ENCODE measurements at places on chromosomes 7 and 10.
A peak's percentile ranks its signal among the peaks of the same experiment; 100 is the strongest.

- DNase-seq = no peak
These were observed 1.4 kb downstream of the LARP4B start for GRCh38 chr10:929960-930624.

DNA sequence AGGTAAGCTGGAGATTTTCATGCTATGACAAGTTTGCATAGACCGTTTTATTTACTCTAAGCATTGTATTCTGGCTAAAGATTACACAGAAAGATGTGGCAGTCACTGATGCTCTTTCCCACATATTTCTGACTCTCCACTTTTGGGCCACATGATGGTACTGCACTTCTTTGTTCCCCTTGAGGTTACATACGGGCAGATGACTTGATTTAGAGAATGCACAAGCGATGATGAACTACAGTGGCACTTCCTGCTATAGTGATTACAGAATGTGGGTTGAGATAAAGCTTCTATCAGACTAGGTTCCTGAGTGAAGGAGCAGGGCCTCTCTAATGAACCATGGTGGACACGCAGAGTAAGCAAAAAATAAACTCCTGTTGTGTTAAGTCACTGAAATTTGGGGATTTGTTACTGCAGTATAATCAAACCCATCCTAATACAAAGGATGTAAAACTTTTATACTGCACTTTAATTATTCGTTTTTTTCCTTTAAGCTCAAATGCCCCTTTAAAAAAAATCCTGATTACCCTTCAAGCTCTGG lies 177.9 kb downstream of the TAX1BP1 start:
- peak; percentile 20 for DNase-seq

GRCh38 chr10:97765201-97765600 lies 6.6 kb downstream of the SFRP5 start:
- no peak for DNase-seq

GRCh38 chr10:132826524-132827422 lies 40.8 kb upstream of the NKX6-2 start:
- no peak for DNase-seq

DNA sequence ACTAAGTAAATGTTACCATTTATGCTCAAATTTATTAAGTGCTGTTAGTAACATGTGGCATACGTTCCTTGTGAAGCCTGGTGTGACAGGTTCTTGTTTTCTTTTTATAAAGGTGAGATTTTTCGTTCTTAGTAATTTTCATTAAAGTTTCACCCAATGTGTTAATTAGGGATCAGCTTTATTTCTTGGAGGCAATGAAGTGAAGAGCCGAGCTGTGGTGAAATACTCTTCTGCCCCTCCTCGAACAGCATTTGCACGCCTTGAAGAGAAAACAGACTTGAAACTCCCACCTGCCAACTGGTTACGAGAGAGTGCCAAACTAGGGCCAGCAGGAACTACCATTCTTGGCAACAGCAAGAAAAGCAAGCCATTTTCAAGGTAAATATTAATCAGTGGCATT lies 1.5 kb downstream of the EDRF1 start:
- DNase-seq = no peak

- DNase-seq = no peak
These were observed 35.4 kb downstream of the PRR15 start for GRCh38 chr7:29599026-29599425.

DNA sequence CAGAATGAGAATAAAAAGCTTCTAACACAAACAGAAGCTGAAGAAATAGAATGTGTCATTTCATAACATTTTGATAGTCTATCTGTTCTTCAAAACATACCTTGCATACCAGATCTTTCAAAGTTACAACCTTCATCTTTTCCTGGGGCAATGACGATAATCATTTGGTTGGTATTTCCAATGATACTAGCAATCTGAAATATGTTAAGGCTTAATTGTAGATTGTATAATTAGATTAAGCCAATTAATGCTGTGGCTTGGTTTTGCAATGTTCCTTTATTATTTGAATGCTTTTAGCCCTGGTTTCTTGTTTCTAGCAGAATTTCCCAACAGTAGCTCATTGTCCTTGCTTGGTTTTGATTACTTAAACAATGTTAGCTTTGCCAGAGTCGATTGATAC lies 84.6 kb downstream of the CABCOCO1 start:
- DNase-seq = no peak

GRCh38 chr10:99318475-99318874 lies 10.7 kb upstream of the CNNM1 start:
- no peak for DNase-seq

GRCh38 chr10:21464134-21464533 lies 61.3 kb downstream of the SKIDA1 start:
- DNase-seq = no peak

GRCh38 chr10:71667387-71667752 lies 52.2 kb downstream of the C10orf105 start:
- DNase-seq = no peak

- no peak for DNase-seq
These were observed 128.8 kb upstream of the SEM1 start for GRCh38 chr7:96838481-96838880.

GRCh38 chr10:43222210-43222720 lies 44.6 kb downstream of the RASGEF1A start:
- no peak for DNase-seq

GRCh38 chr7:111068618-111069017 lies 22.3 kb upstream of the LRRN3 start:
- DNase-seq = no peak

DNA sequence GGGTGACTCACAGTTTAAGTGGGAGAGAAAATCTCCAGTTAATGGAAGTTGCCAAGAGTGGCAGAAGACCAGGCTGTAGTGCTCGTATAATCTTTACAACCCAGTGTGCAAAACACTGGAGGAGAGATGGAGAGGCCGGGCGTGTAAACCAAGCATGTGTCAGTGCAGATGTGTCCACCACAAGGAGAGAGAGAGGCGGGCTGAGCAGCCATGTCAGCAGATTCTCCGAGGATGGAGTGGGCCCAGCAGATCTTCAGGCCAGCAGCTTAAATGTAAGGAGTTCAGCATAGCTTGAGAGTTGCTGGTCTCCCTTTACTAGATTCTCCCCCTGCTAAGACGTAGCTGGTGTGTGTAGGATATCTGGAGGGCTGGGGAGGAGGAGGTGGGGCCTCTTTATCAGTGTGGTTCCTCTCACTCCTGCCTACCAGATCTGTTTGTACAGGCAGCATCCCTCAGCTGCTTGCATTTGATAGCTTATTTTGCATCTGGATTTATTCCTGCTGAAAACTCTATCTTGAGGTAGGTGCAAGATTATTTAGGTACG lies 13.7 kb downstream of the BPGM start:
- DNase-seq = peak; percentile 26

GRCh38 chr7:15561835-15562234 lies at the start of gene AGMO:
AGMO (minus strand) TSS chr7:15562015.
- DNase-seq = peak; percentile 68

- peak; percentile 79 for DNase-seq
These were observed 99.0 kb downstream of the GNAT3 start for GRCh38 chr7:80412842-80413241.

GRCh38 chr10:74223755-74224529 lies 72.9 kb downstream of the ADK start:
- peak; percentile 62 for DNase-seq

DNA sequence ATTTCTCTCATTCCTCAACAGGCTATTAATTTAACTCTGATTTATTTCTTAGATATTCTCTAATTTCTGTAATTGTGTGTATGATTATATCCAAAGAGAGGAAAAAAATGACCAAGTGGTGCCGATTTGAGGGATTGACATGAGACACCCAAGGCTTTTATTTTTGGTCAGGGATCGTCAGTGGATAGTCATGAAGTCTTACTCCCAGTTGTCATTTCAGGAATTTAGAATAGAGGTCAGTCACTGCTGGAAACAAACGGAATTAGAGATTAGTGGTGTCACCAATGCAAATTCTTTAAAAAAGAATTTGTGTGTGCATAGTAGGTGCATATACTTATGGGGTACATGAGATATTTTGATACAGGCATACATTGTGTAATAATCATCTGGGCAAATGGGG lies 26.8 kb upstream of the AGR3 start:
- DNase-seq = no peak

GRCh38 chr10:124568339-124568738 lies 106.7 kb downstream of the LHPP start:
- DNase-seq = no peak

GRCh38 chr7:91993976-91994375 lies 53.3 kb downstream of the AKAP9 start:
- DNase-seq = no peak

DNA sequence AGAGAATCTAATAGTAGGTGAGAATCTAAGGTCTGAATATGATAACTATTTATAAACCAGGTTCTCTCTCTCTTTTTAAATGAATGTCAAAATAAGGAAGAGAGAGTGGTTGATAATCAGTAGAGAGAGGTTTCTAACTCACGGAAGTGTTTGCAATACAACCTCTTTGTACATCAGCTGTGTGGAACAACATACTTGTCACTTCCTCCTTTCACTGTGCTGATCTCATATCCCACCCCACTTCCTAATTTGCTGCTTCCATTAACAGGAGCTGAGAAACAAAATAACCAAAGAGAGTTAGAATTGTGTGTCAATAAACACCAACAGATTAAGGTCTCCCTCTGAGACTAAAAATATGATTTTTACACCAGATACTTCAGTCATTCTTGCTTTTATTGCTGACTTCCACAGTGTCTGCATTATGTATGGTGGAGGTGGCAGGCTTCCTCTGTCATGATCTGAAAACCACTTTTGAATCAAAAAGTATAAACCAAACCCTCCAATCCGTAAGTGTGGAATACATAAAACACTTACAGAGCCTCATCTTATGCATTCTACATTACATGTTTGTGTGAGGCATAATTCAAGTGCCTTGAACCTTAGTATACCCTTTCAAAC lies 25.0 kb downstream of the CACUL1 start:
- DNase-seq = no peak

DNA sequence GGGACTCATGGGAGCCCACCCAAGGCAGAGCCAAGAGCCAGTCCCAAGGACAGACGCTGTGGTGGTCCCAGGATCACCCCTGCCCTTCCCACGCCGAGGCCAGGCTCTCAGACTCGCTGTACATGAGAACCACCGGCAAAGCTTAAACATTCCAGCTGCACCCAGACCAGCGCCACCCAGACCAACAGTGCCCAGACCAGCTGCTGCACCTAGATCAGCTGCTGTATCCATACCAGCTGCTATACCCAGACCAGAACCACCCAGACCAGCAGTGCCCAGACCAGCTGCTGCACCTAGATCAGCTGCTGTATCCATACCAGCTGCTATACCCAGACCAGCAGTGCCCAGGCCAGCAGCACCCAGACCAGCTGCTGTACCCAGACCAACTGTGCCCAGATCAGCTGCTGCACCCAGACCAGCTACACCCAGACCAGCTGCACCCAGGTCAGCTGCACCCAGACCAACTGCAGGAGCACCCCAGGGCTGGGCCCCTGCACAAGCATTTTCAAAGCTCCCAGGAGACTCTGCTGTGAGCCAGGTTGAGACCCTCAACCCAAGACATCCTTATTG lies 47.9 kb upstream of the CNPY1 start:
- no peak for DNase-seq

GRCh38 chr10:98205351-98205750 lies 62.6 kb downstream of the LOXL4 start:
- DNase-seq = no peak

GRCh38 chr7:45225311-45225947 lies 67.8 kb downstream of the RAMP3 start:
- no peak for DNase-seq

DNA sequence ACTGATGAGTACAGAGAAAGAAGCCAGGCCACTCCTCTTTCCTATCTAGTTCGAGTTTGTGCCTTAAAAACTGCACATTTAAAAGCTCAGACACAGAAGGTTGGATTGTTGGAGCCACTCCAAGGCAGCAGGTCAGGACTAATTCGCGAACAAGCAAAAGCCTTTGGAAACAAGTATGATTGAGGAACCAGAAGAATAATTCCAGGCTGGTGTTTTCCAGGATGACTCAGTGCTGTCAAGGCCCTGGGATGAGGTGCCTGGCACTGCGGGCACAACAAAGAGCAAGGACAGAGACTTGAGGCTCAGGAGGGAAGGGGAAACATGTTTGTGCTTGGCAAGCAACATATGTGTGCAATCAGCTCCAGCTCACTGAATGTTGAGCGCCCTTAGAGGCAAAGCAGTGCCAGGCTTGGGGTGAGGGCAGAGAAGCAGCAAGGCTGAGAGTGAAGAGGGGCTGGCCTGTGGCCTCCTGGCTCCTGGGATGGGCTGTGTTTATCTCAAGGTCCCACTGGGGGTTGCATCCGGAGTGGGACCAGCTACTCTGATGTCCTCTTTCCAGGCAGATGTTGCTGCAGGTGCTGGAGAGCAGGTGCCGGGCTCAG lies 44.1 kb downstream of the VSTM4 start:
- no peak for DNase-seq

- DNase-seq = no peak
These were observed 81.4 kb upstream of the HABP2 start for GRCh38 chr10:113471241-113471996.

DNA sequence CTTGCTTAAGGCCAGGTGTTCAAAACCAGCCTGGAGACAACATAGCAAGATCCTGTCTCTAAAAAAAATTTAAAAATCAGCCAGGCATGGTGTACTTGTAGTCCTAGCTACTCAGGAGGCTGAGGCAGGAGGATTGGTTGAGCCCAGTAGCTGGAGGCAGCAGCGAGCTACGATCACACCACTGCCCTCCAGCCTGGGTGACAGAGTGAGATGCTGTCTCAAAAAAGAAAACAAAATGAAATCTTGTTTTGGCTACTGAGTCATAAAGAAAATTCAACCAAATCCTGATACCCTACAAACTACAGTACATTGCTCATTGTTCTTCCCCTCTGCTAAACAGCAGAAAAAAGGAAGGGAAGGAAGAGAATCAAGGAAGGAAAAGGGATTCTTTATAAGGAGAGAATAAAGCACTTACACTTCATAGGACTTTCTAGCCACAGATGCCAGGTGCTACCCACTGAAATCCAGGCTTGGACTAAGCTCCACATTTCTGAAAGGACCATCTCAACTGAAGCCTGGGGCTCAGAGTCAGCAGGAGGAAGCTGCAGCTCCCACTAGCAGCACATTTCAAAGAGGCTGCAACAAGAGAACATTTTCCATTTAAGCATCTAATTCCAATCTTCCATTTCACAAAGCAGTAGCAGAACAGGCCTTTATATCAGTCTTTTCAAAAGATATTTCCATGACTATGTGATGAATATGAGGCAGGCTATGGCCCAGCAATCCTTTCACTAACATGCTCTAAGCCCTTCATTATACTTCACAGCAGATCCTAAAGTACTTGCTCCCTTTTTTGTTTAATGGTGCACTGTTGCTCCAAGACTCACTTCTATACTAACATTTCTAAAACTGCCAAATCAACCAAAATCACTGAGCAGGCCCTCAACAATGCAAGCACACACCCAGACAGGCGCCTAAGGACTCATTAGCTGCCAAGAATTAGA lies 13.5 kb downstream of the TNPO3 start:
- DNase-seq = no peak

DNA sequence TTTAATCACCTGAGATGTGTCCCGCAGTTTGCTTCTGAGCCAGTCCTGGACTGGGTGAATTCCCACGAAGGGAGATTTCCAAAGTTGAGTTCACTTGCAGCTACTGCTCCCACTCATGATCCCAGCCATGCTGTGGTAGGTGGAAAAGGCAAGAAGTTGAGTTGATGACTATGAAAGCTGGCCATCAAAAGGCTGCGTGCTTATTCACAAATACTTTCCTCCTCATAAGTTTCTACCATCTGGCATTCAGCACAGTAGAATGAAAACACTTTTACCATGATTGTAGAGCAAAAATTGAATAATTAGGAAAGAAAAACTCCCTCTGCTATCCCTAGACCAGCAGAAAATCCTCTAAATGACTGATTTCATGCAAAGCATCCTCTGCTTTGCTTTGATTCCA lies 281.8 kb downstream of the INHBA start:
- no peak for DNase-seq

GRCh38 chr7:120813546-120814252 lies 44.2 kb downstream of the TSPAN12 start:
- DNase-seq = no peak

Measured in fibroblast of mammary gland (primary cell).